ENCODE measurements at places on chromosomes 3 and 15.

GRCh38 chr15:51390241-51390965 lies 48.9 kb downstream of the GLDN start:
- DNase-seq = no peak

GRCh38 chr3:57757642-57758297 lies 1.7 kb downstream of the SLMAP start:
- DNase-seq = no peak

DNA sequence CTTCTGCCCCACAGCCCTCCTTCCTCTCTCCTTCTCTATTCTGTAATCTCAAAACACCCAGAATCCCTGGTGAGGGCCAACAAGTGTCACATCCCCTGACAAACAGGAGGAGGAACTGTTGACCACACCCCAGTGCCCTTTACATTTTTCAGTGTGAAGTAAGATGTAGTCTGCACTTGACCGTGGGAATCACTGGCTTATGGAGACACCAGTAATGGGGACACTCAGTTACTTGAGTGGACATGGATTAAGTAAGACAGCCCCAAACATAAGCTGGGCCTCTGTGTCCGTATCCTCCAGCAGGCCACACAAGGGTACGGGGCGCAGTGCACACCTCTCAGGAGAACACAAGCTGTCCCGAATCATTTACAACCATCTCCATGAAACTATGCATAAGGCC lies 28.4 kb upstream of the LIMD1 start:
- DNase-seq = no peak

- no peak for DNase-seq
Measured at GRCh38 chr15:67812241-67812644, 13.1 kb upstream of the SKOR1 start.

- no peak for DNase-seq
Measured at GRCh38 chr3:51692980-51693395, 13.9 kb upstream of the GRM2 start.

DNA sequence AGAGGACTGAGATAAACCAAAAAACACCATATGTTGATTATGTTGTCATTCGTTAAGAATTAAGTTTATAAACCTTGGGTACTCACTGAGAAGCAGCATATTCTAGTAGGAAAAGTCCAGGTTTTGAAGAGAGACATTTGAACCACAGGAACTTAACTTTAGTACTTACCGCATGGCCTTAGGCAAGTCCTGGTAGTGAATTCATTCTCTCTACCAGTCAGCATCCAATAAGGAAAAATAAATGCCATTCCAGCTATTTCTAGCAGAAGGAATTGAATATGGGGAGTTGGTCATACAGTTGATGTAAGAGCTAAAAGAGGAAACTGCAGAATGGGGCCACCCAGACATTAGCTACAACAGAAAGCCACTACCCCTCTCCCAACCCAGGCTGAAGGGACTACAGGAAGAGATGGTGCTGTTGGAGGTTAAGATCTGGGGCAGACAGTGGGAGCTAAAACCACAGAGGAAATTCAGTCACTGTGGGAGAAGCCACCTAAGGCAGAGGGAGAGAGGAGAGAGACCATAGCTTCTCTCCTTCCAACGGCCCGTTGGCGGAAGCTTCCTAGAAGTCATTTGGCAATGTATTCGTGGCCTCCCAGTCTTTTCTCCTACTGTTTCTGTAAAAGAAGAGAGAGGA lies 133.8 kb upstream of the RARB start:
- no peak for DNase-seq

- no peak for DNase-seq
Measured at GRCh38 chr3:52561028-52561747, 24.8 kb downstream of the UQCC5 start.

- no peak for DNase-seq
Measured at GRCh38 chr3:127101411-127102187, 91.3 kb upstream of the PRR23E start.

GRCh38 chr3:194005930-194006501 lies 129.9 kb upstream of the HES1 start:
- no peak for DNase-seq

- DNase-seq = no peak
Measured at GRCh38 chr15:57228395-57228794, 147.9 kb upstream of the CGNL1 start.

DNA sequence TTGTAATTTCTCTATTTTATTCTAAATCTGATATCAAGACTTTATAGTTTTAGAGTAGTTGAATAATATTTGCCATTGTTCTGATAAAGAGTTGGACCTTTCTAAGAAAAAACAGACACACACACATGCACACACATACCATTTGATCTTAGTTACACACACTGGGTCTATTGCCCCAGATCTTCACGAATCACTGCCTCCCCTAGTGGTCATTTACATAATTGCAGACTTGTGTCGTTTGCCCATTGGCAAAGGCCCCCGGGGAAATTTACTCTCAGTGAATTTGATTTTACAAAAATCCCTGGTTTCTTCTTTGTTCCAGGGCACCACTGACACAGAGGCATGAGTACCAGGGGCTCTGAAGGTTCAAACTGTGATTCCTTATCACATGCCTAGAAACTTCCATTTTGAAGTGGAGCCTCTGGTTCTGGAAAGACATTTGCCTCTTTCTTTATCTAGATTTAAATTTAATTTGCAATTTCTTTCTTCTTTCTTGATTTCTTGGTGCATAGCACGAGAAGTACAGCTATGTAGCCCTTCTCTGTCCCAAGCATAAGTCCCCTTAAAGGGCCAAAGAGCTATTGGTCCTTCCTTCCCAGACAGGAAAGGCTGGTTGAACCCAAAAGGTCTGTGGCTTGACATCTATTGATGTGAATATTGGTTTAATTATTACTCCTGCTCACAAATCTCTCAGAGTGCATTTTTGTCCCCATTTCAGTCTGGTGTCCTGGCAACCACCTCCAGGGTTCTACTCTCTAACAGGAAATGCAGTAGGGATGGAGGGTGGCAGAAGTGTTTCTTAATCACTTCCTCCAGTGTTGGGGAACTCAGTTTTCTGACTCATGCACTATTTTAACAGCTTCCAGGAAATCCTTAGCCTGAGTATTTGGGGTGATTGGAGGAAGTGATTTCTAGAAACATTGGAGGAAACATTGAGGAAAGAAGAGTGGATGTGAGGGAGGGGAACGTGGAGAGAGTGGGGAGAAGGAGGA lies 32.4 kb upstream of the SLC6A11 start:
- no peak for DNase-seq

GRCh38 chr3:165742351-165742750 lies 94.9 kb downstream of the BCHE start:
- no peak for DNase-seq

- DNase-seq = no peak
Measured at GRCh38 chr15:67607959-67608637, 65.6 kb downstream of the MAP2K5 start.

- DNase-seq = peak; percentile 7
Measured at GRCh38 chr3:150761831-150762661, 923 bp downstream of the SIAH2 start.

- DNase-seq = no peak
Measured at GRCh38 chr15:85094685-85095084, 113.0 kb downstream of the PDE8A start.

DNA sequence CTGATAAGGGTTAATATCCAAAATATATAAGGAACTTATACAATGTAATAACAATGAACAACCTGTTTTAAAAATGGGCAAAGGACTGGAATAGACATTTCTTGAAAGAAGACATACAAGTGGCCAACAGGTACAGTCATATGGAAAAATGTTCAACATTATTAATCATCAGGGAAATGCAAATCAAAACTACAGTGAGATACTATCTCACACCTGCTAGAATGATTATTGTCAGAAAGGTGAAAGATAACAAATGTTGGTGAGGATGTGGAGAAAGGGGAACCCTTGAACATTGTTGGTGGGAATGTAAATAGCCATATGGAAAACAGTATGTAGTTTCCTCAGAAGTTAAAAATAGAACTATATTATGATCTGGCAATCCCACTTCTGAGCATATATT lies 20.4 kb downstream of the GOLM2 start:
- DNase-seq = no peak

DNA sequence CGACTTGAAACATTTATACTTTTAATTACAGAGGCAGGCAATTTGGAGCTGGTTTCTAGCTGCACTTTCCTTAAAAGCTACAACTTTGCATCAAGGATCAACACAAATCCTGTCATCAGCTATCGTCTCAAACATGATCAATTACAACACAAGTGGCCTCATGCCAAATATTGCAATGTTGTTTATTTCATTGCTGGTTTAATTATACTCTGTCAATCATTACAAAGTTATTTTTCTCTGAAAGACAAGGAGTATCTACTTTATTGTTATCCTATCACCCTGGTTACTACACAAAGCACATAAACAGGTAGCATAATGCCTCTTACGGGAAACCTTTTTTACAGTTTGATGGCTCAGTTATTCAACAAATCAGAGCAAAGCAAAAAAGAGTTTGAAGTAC lies 58.0 kb upstream of the FOXB1 start:
- no peak for DNase-seq

- no peak for DNase-seq
Measured at GRCh38 chr3:181316482-181316881, 326.9 kb upstream of the DNAJC19 start.

- peak; percentile 59 for DNase-seq
Measured at GRCh38 chr3:122794779-122795673, at the start of gene SLC49A4. SLC49A4 (plus strand) TSS chr3:122795069; CDS start chr3:122795193, 124 bp downstream.

- no peak for DNase-seq
Measured at GRCh38 chr3:160065282-160065681, 76.6 kb downstream of the IL12A start.

GRCh38 chr3:171311784-171312183 lies 148.4 kb downstream of the TNIK start:
- no peak for DNase-seq

- no peak for DNase-seq
Measured at GRCh38 chr3:187550446-187550845, 119.7 kb downstream of the SST start.

DNA sequence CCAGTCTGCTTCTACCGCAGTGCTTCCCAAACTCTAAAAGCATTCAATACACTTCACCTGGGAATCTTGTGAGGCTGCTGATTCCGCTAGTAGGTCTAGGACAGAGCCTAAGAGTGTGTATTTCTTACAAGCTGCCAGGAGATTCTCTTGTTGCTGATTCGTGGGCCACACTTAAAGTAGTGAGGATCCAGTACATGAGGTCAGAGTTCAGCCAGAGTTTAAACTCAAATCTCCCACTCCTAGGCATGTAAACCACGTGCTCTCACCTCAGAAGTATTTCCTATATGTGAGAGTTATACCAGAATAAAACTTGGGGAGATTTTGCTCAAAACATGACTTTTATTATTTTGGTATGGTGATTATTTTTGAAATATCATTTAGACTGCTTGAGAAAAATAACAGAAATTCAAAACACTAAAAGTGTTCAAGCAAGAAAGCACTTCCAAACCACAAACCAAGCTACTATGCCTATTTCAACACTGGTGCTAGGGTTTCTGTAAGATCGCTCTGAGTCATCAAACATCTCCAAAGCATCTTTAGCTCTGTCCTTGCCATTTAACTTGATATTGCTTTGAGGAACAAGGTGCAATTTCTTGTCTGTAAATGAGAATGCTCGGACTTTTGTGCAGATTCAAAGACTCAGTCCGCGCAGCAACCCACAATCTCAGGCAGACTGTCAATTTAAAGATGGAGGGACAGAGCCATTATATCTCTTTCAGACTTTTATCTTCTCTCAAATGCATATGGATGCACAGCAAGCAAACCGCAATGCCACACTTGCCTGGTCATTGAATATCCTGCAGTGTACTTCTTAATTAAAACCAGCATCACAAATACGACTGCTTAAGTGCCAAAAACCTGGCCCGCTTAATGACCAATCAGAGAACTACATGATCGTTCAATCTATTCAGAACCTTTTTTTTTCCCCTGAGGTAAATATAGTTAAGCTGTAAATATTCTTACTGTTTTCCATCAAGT lies 59.8 kb downstream of the AGTR1 start:
- DNase-seq = no peak

- DNase-seq = no peak
Measured at GRCh38 chr3:174197416-174197815, 661.7 kb upstream of the NAALADL2 start.

DNA sequence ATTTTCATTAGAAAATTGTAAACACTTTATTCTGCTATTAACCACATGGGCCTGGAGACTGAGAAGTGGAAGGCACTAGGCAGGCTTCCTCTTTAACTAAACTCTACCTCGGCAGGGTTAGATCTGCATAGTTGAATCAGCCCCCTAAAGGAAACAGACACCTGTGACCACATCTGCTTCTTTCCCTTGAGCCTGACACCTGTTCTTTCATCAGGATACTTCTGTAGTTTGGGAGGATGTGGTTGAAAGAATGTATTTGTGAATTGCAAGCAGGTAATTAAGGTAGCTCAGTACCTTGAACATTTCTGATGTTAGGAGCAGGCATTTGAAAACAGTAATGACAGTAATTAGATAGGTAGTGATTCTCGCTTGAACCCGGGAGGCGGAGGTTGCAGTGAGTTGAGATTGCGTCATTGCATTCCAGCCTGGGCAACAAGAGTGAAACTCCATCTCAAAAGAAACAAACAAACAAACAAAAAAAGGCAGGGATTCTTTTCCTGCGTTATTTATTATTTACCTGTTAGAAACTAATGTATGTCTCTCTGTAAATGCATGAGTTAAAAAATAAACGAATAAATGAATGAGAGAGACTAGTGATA lies 468.5 kb downstream of the NLGN1 start:
- DNase-seq = no peak

- DNase-seq = no peak
Measured at GRCh38 chr15:74277242-74277810, 41.2 kb downstream of the CCDC33 start.

DNA sequence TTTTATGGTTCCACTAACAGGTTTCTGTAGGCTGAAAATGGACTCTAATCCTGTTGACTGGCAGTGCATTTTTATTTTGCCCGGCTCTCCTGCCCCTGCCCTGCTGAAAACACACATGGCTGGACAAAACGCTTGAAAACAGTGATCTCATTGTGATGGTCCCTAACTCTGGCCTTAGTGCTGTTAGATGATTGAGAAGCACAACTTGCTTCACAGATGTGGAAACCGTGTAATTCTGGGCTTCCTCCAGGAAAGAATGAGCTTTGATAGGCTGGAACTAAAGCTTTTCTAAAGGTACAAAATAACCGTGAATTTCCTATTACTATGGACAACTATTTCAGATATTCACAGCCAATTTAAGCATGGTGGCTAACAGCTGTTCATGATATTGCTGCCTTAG lies 121.4 kb downstream of the VGLL3 start:
- no peak for DNase-seq

DNA sequence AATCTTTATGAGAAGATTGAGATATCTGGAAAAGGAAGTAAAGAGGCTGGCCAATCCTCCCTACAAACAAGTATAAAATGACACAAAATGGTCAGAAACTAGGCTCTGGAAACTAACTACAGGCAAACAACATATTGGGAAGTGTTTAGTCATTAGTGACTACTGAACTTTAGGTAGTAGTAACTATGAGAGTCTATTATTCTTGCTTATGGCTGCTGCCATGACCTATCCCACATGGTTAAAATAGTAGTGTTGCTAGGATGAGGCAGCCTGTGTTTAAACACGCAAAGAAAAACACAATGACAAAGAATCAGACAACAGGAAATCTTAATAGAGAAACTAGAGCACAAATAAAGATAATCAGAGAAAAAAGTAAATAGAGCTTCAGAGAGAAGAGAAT lies 67.9 kb downstream of the RFX7 start:
- no peak for DNase-seq

Data from activated T-helper 1 cell treated with Interleukin-2 at 50 U/mL for 16 hours (primary cell).